AML-193 (cell line): ENCODE measurements at places on chromosomes 2 and 18.

GRCh38 chr2:37576831-37577230 is 94.6 kb downstream of the CDC42EP3 start:
- no peak for DNase-seq

- peak; percentile 18 for DNase-seq
These were observed 132.5 kb downstream of the SPHKAP start for GRCh38 chr2:228048838-228049490.

DNA sequence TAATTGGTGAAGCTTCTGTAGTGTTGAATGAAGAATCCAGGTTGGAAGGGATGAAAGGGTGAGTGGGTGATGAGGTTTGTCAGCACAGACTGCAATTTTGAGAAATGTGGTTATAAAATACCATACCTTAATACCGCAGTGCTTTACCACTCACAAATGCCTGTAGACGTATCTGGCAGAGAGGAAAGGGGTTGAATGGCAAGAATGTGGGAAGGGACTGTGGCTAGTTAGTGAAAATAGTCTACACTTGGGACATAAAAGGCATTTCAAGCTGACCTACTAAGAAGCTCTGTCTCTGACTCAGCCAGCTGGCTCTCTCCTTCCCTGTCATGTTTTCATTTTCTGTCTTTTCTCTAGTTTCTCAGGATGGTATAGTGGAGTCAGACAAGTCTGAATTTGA is 25.1 kb downstream of the CDK15 start:
- no peak for DNase-seq

DNA sequence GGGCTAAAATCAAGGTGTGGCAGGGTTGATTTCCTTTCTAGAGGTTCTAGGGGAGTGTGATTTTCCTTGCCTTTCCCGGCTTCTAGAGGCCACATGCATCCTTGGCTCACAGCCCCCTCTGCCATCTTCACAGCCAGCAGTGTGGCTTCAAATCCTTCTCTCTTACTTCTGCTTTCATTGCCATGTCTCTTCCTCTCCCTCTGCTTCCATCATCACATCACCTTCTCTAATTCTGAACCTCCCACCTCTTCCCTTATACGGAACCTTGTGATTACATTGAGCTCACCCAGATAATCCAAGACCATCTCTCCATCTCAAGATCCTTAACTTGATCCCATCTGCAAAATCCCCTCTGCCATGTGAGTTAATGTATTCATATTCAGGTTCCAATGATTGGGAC is 56.2 kb upstream of the RMDN2 start:
- no peak for DNase-seq

DNA sequence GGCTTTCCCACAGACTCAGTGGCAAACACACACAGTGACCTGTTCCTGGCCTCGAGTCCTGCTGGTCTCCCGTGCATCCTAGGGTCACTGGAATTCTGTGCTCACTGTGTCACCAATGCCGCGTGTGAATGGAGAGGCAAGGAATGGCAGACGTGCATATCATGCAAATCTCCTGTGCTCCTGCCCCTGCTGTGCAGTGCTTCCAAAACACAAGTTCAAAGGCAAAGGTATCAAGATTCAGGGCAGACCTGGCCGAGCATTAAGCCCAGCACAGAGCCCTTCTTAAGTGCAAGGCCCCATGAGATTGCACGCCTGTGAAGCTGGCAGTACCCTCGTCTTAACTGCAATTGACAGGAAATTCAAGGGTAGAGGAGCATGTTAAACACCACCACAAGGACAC is 129.1 kb downstream of the NDUFA10 start:
- no peak for DNase-seq

DNA sequence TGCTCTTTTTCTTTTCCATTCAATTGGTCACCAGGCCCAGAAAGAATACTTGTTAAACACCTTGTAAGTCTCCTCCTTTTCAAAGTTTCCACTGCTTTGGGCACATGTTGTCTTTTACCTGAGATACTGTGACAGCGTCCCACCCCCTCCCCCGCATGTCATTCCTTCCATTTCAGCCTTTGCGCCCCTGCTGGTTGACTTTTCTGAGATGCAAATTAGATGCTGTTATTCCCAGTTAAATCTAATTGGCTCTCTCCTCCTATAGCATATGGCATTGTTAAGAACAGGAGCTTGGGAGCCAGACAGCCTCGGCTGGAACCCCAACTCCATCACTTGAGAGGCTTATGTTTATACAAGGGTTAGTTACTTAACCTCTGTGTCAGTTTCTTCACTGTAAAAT is 80.3 kb upstream of the GAREM1 start:
- DNase-seq: no peak

GRCh38 chr18:34595690-34596089 is 114.4 kb upstream of the DTNA start:
- no peak for DNase-seq

GRCh38 chr18:58362027-58362575 is 266.8 kb downstream of the ALPK2 start:
- DNase-seq: no peak
